ENCODE measurements at places on chromosomes 16 and 17.
A peak's percentile ranks its signal among the peaks of the same experiment; 100 is the strongest.

DNA sequence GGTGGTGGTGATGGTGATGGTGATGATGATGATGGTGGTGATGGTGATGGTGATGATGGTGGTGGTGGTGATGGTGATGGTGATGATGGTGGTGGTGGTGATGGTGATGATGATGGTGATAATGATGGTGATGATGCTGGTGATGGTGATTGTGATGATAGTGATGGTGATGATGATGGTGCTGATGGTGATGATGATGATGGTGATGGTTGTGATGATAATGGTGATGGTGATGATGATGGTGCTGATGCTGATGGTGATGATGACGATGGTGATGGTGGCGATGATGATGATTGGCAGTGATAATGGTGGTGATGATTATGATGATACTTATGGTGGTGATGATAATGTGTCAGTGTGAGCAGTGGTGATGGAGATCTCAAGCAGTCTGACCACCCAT lies 90.8 kb upstream of the FOXF1 start:
- DNase-seq, result no peak

DNA sequence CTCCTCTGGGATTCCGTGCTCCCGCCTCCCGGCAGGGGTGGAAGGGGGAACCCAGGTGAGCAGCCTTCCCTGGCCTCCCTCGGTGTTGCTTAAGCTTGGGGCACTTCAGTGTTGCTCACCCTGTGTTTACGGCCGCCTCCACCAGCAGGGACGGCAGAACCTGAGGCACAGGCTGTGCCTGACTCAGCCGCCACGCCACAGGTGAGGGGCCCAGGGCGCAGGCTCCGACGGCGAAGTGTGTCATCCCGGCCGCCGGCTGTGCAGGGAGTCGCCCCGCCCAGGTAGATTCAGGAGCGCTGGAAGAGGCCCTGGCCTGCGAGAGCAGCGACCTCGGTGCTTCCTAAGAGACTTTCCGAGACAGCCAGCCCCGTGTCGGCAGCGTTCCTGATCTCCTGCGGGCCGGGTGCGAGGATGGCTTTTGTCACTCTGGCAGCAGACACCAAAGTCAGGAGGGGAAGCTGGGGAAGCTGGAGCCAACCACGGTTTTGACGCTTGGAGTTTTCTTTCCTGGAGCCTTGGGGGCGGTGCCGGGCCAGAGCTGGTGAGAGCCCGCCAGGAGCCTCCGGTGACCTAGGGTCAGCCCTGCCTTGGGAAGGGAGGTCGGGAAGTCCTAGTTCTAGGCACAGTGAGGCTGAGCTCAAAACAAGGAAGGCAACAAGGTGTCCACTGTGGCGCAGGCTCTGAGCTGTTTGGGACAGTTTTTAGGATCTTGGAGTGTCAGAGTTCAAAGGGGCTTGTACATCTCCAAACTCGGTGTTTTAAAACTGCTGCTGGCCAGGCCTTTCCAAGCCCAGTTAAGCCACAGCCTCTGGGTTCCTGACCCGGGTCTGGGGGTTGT lies 2.1 kb downstream of the GSE1 start:
- no peak for DNase-seq

DNA sequence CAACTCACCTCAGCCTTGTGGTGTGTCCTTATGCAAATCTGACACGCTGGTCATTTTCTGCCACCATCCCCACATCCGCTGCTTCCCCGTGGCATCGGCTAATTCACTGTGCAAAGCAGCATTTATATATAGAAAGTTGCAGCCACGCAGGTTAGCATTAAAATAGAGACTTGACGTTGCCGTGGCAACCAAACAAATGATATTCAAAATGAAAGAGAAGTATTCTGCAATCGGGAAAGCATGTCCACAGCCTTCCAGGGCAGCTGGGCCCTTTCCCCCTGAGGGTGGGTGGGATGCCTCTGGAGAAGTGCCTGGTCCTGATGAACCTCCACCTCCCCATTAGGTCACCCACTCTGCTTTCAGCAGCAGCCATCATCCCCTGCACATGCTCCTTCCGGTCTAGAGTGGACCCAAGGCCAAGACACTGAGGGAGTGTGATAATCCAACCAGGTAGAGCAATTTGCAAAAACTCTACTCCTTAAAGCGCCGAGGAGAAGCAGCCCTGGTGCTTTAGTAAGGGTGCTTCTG lies 138.7 kb downstream of the GAS7 start:
- DNase-seq, result no peak

- no peak for DNase-seq
These were observed 180.0 kb downstream of the CHD9NB start for GRCh38 chr16:52872731-52873130.

GRCh38 chr17:77579131-77579530 lies 379.4 kb upstream of the TNRC6C start:
- no peak for DNase-seq

DNA sequence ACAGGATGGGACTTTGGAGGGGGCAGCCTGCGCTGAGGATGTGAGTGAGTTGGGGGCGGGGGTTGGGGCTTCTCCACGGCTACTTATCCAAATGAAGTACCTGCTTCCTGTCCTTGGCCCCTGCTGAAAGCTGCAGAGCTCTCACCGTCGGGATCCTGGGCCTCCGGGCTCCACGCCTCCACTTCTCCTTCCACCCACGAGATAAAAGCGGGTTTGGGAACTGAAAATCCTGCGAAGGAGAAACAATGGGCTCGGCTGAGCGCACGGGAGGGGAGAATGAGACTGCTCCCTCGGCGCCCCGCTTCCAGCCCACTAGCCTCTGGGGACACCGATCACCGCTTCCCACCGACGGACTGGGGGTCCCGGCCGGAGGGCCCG lies 486 bp downstream of the ZNF785 start:
- no peak for DNase-seq

DNA sequence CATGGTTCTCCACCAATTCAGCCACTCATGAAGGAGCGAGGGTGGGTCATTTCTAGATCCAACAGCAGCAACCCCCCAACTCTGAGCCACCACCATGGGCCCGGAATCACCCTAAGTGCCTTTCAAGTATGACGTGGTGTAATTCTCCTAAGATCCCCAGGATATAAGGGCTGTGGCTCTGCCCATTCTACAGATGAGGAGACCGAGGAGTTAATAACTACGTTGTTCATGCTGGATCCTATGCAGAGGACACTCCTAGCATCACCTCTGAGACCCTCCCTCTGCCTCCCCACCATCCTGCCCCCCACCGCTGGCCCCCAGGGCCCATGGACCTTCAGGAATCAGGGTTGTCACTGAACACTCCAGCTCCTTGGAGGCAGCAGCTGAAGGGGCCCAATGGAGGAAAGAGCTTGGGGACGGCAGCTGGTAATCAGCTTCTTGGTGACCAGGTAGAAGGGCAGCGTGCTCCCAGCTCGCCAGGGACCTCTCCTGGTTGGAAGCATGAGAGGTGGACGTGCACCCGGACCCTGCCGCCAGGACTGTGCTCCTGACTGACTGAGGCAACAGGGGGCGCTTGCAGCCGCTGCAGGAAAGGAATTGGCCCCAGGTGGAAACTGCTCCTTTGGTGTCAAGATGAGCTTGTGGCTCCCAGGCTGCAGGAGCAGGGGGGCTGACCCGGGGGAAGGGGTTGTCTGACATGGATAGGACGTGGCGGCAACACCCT lies 28.2 kb upstream of the CACNG1 start:
- DNase-seq, result no peak

GRCh38 chr16:19757026-19757425 lies 39.0 kb downstream of the IQCK start:
- DNase-seq, result no peak

DNA sequence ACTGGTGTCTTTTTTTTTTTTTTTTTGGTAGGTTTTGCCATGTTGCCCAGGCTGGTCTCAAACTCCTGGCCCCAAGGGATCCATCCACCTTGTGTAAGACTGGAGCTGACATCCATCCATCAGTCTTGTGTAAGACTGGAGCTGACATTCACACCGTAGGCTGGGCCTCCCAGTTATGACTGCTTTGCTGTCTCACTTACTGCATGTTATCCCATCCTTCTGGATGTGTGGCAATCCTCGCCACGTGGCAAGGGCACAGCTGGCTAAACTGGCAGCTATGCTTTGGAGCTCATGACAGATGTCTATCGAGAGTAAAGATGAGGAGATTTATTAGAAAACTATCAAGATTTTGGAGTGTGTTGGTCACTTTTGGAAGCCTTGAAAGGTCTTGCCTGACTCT lies 115.1 kb downstream of the ABCA8 start:
- no peak for DNase-seq

DNA sequence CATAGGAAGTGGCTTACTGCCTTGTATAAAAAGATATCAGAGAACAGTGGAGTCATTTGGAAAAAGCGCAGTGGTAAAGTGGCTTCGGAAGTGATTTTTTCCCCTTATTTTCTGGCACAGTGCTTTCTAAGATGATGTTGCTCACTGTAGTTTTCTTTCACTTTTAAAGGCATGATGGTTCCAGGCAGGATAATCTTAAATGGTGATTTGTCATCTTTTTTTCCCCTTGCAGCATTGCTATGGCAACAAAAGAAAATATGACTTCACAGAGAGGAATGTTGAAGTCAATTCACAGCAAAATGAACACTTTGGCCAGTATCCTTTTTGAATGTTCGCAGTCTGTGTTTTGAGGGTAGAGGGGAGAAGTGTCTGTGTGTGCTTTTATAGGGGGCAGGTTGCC lies 42.5 kb downstream of the GOSR1 start:
- DNase-seq, result no peak

DNA sequence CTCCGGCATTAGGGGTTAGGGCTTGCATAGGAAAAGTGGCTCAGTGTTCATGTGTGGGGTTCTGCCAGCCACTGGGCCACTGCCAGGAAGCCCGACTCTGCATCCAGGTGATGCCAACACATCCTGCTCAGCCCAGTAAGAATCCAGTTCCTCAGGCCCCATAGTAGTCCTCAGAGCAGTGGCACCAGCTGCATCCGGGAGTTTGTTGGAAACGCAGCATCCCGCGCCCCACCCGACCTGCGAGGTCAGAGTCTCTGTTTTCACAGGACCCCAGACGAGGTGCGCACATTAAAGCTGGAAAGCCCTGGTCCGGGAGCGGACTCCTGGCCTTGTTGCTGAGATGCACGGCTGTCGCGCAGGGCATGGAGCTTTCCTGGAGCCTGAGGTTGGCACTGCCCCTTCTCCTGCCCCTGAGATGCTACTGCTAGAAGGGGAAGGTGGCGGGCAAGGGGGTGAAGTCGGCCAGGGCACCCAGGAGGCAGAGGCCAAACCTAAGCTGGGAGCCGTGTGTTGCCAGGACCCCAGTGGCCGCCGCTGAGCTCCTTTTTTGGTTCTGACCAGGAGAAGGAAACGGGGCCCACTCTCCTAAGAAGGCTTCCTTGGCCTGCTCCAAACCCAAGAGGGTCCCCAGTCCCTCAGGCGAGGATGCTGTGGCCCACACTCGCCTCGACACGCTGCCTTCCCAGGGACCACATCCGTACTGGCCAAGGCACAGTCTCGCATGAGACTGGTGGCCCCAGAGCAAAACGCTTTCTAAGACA lies 44.4 kb downstream of the NOS2 start:
- no peak for DNase-seq

GRCh38 chr17:21286909-21287702 lies 2.6 kb downstream of the MAP2K3 start:
- no peak for DNase-seq

DNA sequence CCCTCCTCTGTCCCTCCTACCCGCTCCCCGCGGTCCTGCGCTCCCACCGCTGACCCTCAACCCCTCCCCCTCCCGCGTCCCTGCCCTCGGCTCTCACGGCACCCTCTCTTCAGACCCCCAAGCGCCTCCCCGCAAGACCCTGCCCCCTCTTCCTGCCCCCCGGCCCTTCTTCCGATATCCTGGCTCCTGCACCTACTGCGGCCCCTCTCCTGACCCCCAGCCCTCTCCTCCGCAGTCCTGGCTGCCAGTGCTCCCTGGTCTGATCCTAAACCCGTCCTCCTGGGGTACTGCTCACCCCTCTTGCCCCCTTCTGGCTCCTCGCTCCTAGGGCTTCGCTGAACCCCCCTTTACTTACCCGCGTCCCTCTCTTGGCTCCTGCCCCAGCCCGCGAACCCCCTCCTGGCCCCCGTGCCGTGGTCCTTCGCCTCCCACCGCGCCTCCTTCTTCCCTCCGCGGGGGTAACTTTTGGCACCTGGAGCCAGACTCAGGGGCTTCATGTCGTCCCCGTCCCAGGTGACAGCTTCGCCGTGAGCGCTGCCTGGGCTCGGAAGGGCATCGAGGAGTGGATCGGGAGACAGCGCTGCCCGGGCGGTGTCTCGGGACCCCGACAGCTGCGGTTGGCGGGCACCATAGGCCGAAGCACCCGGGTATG lies 839 bp downstream of the NKD1 start:
- DNase-seq, result no peak

GRCh38 chr17:43779145-43780125 lies 658 bp upstream of the DUSP3 start:
- DNase-seq, result peak; percentile 52

DNA sequence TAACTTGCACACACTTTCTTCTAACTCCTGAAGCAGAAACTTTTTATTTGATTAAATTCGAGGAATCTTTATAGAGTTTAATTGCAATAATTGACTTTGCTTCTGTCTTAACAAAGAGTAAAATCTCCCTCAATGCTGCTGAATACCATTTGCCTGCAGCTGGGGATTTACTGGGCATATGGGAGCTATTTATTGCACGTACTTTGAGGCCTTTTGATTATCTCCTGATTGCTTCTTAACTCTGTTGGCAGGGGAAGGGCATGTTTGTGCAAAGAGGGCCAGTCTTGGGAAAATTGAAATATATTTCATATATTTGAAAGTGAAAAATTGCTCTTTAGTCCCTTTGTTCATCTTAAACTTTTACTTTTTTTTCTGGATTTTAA lies 156.8 kb upstream of the CHMP6 start:
- no peak for DNase-seq

- no peak for DNase-seq
These were observed 137.0 kb upstream of the TP53TG3D start for GRCh38 chr16:32116080-32116479.

DNA sequence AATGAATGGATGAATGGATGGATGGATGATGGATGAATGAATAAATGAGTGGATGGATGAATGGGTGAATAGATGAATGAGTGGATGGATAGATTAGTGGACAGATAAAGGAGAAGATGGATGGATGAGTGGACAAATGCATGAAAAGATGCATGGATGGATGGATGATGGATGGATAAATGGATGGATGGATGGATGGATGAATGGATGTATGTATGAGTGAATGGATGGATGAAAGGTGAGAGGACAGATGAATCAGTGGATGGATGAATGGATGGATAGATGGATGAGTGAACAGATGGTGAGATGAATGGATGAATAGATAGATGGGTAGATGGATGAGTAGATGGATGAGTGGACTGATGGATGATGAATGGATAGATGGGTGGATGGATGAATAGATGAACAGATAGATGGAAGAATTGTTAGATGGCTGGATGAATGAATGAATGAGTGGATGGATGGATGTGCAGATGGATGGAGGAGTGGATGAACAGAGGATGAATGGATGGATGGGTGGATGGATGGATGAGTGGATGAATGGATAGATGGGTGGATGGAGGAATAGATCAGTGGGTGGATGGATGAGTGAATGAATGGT lies 13.7 kb upstream of the KCNJ12 start:
- DNase-seq, result no peak
